ENCODE measurements at places on chromosomes 6 and 20.
A peak's percentile ranks its signal among the peaks of the same experiment; 100 is the strongest.

DNA sequence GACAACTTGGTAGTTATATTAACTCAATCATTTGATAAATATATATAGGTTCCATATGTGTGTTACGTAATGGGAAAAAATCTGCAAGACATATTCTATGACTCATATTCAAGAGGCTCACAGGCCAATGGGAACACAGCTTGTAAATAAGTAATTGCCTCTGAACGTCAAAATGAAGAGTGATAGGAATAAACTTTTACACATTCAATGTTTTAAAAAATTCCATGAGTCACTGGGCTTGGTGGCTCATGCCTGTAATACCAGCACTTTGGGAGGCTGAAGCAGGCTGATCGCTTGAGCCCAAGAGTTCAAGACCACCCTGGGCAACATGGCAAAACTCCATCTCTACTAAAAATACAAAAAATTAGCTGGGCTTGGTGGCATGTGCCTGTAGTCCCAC is 209.4 kb upstream of the MCHR2 start:
- no peak for DNase-seq

DNA sequence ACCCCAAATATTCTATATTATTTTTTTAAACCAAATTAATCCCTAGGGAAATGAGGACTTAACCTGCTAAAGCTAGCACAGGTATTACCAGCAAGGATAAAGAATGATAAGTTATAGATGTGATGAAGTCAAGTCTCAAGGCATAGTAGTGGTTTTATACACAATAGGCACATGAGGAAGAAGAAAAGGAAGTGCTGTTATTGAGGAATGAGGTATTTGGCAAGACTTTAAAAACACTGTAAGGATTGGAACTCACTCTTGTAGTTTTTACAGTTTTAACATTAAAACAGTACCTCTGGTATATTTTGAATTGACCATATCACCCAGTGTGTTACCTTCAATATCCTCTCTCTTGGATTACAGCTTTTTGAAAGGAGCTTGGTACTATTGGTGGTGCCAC is 54.6 kb downstream of the PHF3 start:
- DNase-seq: no peak

DNA sequence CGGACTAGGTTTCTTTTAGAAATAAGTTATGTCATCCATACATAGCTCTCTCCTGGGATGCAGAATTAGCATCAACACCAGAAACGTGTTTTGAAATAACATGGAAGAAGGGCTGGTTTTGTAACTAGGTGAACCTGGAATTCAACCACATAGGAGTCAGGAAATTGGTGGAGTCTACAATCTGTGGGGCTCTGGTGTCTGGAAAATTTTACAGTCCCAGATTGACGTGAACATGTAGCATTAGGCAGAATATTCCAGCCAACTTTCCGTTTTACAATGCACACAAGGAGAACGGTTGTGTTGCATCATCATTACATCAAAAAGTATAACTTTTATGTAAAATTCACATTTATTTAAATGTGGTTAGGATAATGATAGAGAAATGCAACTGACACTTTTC is 1.9 kb downstream of the KCNQ5 start:
- no peak for DNase-seq

GRCh38 chr20:63973636-63974401 is 4.1 kb upstream of the ZNF512B start:
- DNase-seq: peak; percentile 49

Measured in T-cell (primary cell).